A549 treated with CORT108297 at 1 μM for 4 hours (cell line): ENCODE measurements at places on chromosomes 6 and 20. TPM values are rescaled to one million over a fixed set of nuclear protein-coding genes. Genes with fewer than 3 reads are reported as not detected.

Gene PPIL6
- total RNA-seq: 1.4 to 2.9 TPM (median 2.6 TPM) in 5 replicates

Gene CNR1
- 0.39 to 1.1 TPM (median 0.57 TPM) in 5 replicates for total RNA-seq

Gene VSX1
- total RNA-seq: 1.0 to 1.2 TPM (median 1.1 TPM) in 5 replicates

Gene ADA
- 49.8 to 59.5 TPM (median 57.1 TPM) in 5 replicates for total RNA-seq

Gene MCM9
- 4.6 to 5.6 TPM (median 4.8 TPM) in 5 replicates for total RNA-seq

Gene SLC35D3
- total RNA-seq: 0.05 to 0.13 TPM (median 0.08 TPM) in 5 replicates

Gene NKX2-4
- total RNA-seq: 0.03 to 0.05 TPM (median 0.05 TPM) in 3 of 5 replicates, not detected in the others

Gene C20orf144
- total RNA-seq: 0.08 to 0.13 TPM (median 0.10 TPM) in 4 of 5 replicates, not detected in the other

Gene LY6G6D
- not detected in 5 replicates for total RNA-seq

Gene ZC2HC1B
- not detected in 5 replicates for total RNA-seq

Gene ERVFRD-1
- not detected in 5 replicates for total RNA-seq

Gene PAK5
- not detected in 5 replicates for total RNA-seq

Gene RBBP8NL
- 0.15 to 0.24 TPM (median 0.20 TPM) in 5 replicates for total RNA-seq
